ENCODE measurements at places on chromosomes 6 and 20.

- DNase-seq, result no peak
These were observed 171.6 kb downstream of the THBS2 start for GRCh38 chr6:169082093-169082492.

DNA sequence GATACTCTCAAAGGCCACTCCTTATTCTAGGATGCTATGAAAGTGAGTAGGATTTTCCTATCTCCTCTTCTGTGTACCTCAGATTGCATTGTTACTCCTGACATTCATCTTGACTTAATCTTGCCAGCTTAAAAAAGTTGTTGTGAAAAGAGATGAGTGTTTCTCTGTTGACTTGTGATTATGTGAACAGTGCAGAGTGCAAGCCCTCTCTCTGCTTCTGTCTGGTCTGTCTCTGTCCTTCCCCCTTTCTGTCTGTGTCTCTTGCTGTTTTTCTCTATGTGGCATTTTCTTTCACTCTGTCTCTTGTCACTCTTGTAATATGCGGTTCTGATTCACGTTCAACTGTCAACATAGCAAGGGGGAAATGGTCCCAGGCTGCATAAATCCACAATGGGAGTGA is 306.6 kb downstream of the FARS2 start:
- no peak for DNase-seq

- DNase-seq, result no peak
These were observed 4.2 kb downstream of the SASH1 start for GRCh38 chr6:148346681-148347440.

- DNase-seq, result no peak
These were observed 49.1 kb downstream of the AKAP12 start for GRCh38 chr6:151288712-151289398.

DNA sequence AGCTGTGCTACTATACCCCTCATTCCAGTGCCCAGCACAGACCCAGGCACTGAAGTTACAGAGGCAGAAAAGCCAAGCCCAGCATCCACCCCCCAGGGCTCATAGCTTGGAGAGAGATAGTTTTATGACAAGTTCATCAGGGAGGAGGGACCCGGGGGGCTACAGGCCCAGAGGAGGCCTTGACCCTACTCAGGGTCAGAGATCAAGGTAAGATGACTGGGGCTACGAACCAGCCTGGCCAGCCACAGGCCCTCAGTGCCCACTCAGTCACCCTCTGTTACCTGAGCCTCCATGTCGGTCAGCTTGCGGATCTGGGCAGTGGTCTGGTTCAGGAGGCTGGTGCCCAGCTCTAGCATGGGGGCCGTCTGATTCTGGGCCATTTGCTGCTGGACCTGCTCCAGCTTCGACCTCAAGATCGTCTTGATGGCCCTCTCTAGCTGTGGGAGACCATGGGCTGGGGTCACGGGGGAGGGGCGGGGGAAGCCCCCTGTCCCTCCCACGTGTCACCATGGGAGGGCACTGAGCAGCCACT is 26.1 kb downstream of the ANGPT4 start:
- DNase-seq, result no peak

DNA sequence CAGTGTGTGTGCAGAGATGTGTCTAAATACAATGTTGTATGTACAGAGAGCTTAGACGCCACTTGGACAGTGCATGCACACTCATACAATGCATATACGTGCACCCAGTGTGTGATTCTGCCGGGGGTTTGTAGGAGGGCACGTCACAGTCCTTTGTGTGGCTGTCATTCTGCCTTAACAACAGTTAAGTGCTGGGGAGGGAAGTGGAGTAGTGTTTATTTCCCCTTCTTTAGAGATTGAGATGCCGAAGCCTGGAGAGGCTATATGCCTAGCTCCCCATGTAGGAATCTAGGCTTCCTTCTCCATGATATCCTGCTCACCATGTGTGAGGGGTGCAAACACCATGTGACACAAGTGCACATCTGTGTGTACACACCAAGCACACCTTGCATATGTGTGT is 38.2 kb downstream of the MDFI start:
- no peak for DNase-seq

DNA sequence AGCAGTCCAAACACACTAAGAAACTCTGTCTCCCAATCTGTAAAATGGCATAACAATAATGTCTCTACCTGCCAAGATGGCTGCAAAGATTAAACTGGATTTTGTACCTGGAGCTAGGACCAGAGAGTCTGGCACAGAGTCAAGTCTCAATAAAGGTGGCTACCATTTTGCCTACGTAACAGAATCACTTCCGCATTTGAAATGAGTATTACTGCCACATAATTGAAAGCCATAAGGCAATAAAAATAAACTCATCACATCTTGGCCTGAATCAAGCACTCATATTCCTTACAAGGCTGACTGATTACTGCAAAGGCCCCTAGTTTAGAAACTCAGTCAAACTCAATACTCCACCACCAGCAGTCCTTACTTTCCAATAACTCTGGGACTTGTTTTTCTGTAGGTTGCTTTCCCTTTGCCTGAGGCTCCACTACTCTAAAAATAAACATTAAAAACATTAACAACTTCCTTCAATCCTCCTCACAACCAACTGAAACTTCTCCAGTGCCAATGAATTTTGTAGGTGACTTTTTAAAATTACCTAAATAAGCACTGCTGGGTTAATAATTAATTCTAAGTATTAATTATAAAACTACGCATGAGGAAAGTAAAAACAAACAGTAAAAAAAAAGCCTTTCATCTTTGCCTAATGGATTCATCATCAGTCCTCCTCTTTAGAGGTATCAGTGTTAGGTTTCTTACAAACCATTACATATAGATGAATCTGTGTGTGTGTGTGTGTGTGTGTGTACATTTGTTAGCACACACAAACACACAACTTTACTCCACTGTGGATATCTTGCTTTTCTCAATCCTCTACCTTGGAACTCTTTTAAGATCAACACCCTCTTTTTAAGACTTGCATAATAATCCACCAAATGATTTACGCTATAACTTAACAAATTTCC is 3.7 kb downstream of the KIF16B start:
- no peak for DNase-seq

DNA sequence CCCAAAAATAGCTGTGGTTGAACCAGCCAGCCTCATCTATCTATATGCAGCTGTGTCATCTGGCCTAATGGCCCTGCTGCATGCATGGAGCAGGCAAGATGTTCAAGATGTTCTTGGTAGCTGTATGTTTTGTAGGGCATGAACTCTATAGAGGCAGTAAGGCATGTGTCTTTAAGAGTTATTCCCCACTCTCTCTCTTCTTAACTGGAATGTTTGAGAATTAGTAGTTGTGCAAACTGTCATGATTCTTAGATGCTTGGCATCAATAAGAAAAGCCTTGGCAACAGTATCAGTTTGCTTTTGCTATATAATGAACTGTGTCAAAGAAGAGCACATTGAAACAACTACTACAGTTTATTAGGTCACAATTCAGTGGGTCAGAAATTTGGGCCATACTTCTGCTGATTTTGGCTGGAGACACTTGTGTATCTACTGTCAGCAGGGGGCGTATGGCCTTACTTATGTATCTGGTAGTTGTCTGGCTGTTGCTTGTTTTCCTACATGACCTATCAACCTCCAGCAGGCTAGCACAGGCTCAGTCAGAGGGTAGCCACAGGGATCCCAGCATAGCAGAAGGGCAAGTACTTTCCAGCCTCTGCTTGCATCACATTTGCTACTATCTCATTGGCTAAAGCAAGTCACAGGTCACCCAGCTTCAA is 56.1 kb upstream of the LAMP5 start:
- DNase-seq, result no peak
